Amniotic stem cell (primary cell): ENCODE measurements at places on chromosomes 2 and 18.

- DNase-seq = peak; percentile 58
These were observed 122.1 kb downstream of the ACAA2 start for GRCh38 chr18:49691177-49691608.

DNA sequence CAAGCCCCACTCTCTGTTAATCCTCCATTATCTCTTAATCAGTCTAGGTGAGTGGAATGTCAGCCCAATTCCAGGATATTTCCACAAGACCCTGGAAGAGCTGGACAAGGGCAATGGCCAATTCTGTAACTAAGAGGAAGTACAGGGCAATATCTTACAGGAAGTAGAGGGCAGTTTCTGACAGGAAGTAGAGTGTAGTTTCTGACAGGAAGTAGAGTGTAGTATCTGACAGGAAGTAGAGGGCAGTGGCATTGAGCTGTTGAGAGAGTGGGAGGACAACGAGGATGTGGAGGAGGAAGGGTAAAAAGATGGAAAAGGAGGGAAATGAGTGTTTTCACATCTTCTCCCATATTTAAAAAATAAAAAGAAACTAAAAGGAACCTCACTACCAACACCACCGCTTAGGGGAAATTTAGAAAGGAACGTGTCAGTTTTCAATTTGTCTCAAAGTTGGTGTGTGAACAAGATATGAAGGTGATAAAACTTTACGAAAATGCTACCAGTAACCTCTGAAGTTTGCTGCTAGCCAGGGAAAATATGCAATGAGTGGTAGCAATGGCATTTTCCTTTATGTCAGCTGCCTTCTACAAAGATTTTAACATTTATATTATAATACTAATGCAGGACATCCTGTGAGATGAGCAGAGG lies 430.9 kb upstream of the HNRNPA3 start:
- DNase-seq = no peak

- no peak for DNase-seq
These were observed 5.3 kb upstream of the ARHGAP15 start for GRCh38 chr2:143123911-143124310.

DNA sequence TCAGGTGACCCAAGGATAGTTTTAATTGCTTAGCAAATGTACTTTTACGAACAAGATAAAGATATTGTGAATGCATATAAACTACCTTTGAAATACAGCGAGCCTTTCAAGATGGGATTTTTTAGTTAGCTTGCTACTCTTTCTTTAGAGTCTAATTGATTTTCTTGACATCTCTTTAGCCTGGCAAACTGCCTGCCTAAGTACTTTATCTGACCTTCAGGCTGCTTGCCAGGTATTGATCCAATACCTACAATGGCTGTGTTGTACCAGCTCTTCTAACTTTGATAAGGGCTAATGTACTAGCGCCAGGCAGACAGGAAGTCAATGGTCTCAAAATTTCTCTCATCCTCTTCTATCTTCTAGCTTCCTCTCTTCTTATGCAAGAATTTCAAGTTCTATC lies 414.4 kb upstream of the ACVR2A start:
- DNase-seq = no peak

DNA sequence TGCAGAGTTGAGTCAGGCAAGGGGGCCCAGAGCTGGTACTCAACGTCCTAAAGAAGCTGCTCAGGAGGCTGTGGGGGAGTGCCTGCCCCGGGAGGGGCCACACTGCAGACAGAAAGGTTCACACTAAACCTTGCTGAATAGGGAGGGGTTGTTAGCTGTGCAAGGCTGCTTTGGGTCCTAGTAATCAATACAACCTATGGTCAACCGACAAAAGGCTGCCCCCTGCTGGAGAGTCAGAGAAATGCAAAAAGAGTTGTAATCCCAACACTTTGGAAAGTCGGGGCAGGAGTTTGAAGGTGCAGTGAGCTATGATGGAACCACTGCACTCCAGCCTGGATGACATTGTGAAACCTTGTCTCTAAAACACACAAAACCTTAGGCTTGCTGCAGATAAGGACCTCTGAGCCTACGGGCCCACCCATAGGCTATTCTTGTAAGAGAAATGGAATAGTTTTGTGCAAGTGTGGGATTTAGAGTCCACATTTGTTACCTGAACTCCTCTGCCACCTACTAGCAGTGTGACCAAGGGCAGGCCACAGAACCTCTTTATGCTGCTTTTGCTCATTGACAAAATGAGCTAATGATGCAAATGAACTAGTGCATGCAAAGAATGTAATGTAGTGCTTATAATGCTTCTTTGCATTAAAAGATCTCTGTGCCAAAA lies 81.5 kb downstream of the PRPF40A start:
- peak; percentile 28 for DNase-seq

- DNase-seq = no peak
These were observed 49.1 kb downstream of the TFPI start for GRCh38 chr2:187505065-187505672.

- no peak for DNase-seq
These were observed 168.8 kb downstream of the CDCA7 start for GRCh38 chr2:173523497-173523896.

DNA sequence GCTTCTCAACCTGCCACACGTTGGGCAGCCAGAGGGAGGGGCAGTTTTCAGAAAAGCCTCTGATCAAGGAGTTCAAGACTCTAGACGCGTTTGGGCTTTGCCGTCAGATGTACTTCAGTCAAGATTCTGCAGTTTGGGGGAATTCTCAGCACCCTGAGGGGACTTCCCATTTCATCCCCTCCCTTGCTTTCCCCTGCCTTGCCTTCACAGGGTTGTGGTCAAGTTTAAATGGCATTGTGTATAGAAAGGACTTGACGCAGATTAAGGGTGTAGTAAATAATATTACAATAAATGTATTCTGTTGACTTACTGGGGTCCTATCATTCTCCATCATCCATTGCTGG lies 198.3 kb upstream of the NABP1 start:
- no peak for DNase-seq

GRCh38 chr18:30487962-30488361 lies 554.6 kb downstream of the DSC3 start:
- DNase-seq = no peak

- no peak for DNase-seq
These were observed 88.4 kb downstream of the ICOS start for GRCh38 chr2:204024906-204025475.

DNA sequence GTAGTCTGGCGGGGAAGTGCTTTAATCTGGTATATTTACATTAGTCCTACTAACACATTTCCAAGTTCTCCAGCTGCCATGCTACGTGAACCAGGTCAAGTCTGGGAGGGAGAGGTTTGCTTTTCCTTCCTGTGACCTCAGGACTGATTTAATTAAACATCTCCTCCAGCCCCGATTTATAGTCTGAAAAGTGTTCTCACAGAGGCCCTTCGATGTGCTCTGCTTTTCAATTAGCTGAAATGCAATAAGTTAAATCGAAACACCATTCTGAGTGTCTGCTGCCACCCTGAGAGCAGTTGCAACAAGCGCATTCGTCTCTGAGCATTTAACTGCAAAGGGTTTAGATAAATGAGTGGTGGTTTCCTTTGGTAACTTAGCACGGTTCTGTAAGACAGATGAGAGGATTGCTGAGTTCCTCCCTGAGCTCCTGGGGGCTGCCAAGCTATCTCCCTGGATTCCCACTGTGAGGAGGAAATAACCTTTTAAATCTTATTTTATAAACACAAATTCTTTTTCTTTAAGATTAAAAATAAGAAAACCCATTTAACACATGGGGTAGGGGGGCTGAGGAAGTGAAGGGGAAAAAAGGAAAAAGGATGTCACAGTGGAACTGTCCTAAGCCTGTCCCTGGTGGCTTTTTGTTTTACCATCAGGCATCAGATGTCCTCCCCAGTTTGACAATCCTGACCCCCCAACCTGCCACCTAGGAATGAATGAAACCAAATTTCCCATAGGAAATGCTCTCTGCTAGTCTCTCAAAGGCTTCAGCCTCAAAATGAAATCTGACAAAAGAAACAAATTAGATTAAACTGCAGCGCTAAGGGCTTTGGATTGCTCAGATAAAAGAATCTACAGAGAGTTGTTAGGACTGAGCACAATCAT lies 56.5 kb upstream of the CREB1 start:
- DNase-seq = peak; percentile 66

DNA sequence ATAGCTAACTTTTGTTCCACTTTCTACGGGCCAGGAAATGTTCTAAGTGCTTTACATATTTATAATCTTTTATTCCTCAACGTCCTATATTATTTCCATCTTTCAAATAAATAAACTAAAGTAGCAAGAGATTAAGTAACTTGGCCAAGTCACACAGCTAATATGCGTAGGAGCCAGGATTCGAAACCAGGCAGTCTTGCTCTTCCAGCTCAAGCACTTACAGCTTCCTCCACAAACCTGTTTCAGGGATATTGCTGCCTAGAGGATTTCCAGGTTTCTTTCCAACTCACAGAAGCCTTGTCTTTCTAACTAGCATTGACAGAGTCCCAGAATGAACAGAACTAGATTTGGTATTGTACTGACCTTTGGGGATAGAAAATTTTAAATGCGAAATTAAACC lies 102.5 kb downstream of the FIGN start:
- no peak for DNase-seq

DNA sequence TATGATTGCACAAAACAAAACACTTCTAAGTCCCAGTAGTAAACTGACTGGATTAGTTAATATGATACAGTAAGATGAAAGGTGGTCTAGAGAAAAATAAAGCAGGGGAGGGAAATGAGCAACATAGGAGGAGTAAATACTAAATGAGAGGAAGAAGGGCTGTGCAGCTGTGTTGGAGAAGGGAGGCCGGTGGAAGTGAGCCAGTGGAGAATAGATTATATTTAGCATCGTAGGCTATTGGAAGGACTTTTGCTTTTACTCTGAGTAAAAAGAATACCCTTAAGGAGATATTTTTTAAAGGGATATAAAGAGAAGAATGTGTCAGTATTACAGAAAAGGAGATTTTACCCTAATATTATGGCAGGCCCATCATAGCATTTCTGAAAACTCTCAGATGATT lies 12.7 kb downstream of the WDR75 start:
- no peak for DNase-seq

DNA sequence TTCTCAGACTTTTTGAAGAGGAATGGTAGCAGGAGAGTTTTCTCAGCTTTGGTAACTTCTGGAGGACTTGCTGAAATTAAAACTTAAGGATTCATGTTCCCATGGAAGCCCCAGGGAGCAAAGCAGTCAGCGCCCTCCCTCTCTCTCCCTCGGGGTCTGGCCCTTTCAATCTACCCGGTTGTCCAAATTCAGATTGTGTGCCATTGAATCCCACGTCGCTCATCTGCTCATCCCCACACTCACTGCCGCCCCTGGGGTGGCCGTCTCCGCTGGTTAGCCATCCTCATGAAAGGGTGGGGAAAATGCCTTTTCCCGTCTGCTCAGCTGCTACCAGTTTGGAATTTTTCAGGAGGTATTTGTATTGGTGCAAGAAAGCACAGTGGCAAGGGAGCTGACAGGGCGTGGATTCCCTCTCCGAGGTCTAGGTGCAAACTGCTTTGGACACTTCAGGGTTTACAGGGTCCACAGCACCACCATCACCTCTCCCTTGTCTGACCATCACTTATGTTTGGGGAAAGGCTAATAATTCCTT lies 27.1 kb downstream of the MCFD2 start:
- DNase-seq = no peak

GRCh38 chr18:50665015-50665414 lies 105.1 kb downstream of the MAPK4 start:
- no peak for DNase-seq

- no peak for DNase-seq
These were observed 772.2 kb upstream of the CHAC2 start for GRCh38 chr2:52995424-52995823.

DNA sequence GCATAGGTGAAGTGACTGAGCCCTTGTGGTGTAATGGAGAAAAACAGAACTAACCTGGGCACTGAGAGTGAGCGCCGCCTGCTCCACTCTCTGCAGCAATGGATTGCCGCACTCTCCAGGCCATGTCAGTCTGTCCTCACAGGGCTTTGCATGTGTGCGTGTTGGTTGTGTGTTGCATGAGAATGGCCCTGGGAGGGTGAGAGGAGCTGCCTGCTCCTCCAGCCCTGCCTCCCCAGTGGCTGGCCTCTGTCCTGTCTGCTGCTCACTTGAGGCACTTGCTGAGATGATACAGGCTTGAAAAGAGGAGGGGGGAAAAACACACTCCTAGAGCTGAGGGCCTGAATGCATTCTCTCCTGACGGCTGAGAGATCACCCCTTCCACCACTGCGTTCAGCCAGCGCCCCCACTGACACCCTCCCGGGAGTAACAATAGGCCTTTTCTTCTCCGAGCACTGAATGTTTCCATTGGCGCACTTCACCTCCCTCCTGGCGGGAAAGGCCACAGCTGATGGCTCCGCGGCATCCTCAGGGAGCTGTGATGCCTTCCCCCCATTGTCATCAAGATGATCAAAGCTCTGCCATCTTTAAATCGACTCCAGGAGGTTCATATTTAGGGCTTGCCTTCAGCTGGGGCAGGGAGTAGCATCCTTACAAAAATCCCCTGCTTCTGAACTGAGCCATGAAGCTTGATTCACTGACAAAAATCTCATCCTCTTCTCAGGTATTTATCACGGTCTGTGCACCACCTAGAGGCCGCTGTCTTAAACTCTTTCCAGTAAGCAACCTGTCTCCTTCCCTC lies 49.9 kb upstream of the DAPL1 start:
- peak; percentile 24 for DNase-seq

- no peak for DNase-seq
These were observed 6.5 kb upstream of the ASIC4 start for GRCh38 chr2:219507581-219508443.

GRCh38 chr2:4947911-4948310 lies 744.3 kb upstream of the SOX11 start:
- DNase-seq = no peak

GRCh38 chr2:42029171-42029570 lies 18.6 kb upstream of the PKDCC start:
- no peak for DNase-seq

- no peak for DNase-seq
These were observed 63.3 kb upstream of the NEDD4L start for GRCh38 chr18:57980573-57981307.

- DNase-seq = no peak
These were observed 130.7 kb downstream of the ANKRD44 start for GRCh38 chr2:197179744-197180498.

DNA sequence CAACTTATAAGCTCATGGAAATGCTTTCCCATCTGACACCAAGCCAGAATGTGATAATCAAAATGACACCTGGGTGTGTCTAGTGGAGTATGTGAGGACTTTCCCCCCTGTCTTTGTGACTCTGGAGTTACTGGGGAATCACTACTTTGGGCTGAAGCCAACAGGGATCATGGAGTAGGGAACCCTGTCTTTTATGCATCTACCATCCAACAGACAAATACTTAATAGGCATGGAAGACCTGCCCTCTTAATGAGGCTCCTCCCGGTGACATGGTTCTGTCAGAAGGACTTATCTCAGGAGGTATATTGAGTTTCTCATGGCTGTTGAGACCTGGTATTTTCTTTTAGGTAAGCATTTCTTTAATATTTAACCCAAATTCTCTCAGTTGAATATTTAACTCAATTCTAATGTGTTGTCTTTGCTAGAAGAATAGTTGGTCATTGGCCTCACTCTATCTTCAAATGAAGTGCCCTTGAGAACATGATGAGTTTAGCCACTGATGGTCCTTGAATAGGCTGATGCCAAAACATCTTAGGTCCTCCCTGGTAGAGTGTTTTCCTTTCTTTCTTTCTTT lies 42.1 kb downstream of the TGIF1 start:
- DNase-seq = no peak

GRCh38 chr2:227324995-227325838 lies at the start of gene MFF:
MFF (plus strand) TSS chr2:227325251; CDS start chr2:227330666, 5,415 bp downstream.
- peak; percentile 90 for DNase-seq

- DNase-seq = no peak
These were observed 1.5 kb downstream of the GALR1 start for GRCh38 chr18:77250926-77251729.
